ENCODE measurements at places on chromosomes 7 and 10. TPM values are rescaled to one million over a fixed set of nuclear protein-coding genes. Genes with fewer than 3 reads are reported as not detected.

Gene CAMK2B
- 0.27 TPM for total RNA-seq

- no peak for DNase-seq
These were observed 181.3 kb downstream of the SDK1 start for GRCh38 chr7:3482147-3482921.

GRCh38 chr10:103836273-103836672 lies 19.1 kb downstream of the SH3PXD2A start:
- no peak for DNase-seq

DNA sequence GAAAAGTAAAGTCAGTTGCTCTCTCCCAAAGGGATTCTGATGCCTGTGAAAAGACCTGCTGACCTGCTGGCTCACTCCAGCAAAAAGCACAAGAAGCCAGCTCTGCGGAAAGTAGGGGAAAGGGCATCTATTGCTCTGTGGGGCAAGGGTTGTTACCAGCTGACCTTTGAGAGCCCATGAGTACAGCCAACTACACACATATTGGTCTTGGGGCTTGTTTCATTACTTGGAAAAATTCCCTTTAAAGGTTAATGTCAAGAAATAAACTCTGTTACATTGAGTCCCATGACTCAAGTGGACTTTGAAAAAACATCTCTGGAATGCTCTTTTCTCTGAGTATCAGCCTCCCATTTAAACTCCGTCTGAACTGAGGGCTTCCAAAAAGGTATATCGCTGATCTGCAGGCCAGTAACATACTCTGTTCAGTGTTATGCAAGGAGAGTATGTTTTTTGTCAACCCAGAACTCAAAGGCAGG lies 53.2 kb downstream of the PANK1 start:
- DNase-seq, result no peak

- no peak for DNase-seq
These were observed 30.6 kb upstream of the DLD start for GRCh38 chr7:107860279-107860961.

GRCh38 chr7:74625446-74625845 lies 32.1 kb upstream of the GTF2I start:
- no peak for DNase-seq

DNA sequence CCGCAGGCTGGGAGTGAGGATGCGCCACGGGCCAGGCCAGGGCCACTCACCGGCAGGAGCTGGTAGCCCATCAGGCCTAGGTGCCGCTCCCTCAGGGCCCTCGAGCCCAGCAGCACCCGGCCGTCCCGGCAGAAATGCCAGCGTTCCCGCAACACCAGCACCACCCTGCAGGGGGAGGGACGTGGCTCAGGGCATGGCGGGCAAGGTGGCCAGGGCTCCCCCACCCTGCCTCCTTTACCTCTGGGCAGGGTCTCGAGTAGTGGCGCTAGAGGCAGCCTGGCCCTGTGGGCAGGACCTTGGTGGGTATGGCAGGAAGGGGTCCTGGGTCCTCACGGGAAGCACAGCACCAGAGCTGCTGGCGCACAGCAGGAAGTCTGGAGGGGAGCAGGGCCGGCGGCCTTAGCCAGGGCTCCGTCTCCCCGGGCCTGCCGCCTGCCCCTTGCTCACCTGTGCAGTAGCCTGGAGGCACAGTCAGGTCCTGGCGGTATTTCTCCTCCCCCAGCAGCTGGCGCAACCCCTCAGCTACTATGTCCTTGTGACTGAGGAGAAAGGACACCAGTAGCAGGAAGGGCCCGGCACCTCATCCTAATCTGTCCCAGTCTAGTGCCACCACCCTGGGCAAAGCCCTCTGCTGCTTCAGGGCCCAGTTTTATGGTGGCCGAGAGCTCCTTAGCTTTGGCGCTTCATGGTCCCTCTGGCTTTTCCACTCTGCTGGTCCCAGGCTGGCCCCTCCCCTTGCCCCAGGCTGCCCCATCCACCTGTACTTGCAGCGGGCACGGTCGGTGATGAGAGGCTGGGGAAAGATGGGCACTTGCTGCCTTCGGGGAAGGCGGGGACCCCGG lies 3.5 kb downstream of the FASTK start:
- no peak for DNase-seq

GRCh38 chr10:30850776-30851175 lies 180.9 kb downstream of the ZNF438 start:
- no peak for DNase-seq
